Coronary artery (tissue), 2 donors: ENCODE measurements at places on chromosomes 4 and X.
A peak's percentile ranks its signal among the peaks of the same experiment; 100 is the strongest.

GRCh38 chrX:19811807-19812604 lies 75.4 kb downstream of the SH3KBP1 start:
- peak; percentile 41 for DNase-seq

DNA sequence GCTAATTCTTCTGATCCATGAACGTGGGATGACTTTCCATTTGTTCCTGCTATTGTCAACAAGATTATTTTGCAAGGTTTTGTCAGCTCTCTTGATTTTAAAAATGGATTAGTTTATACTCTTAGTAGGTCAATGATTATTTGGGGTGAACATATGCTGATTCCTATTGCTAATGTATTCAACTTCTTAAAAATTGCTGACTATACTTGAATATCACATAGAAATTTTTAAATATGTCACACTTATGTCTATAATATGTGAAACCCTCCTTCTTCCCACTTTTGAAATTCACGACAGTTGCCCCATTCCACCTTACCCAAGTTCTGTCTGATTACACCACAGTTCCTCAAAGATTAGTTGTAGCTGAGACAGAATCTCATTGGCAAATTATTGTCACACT lies 465.7 kb upstream of the TENM3 start:
- no peak for DNase-seq

DNA sequence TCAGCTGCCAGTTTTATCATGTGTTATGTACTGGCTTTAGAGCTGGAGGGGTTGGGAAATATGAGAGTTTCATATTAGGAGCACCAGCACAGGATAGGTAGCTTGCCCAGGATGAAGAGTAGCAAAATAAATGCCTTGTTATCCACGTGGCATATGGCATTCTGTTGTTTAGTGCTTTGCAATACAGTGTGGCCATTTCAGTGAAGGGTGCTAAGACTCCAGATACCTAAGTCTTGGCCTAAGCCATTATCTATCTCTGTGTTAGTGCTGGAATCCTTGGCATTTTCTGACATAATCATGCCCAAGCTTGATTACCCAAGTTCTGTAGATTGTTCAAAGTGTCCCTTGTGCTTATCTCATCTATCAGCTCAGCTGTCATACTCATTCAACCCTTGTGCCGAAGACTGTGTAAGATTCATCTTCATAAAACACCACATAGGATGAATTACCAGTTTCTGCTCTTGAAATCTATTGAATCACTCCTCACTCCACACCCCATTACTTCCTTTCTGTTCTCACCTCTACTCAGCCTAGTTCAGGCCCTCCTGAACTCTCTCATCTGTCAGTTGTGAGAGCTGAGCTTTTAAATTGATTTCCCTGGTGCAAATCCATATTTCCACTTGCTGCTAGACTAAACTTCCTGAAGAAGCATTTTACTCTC lies 73.5 kb downstream of the CLCN5 start:
- DNase-seq: no peak

GRCh38 chr4:3437582-3437936 lies 4.2 kb upstream of the HGFAC start:
- DNase-seq: no peak

DNA sequence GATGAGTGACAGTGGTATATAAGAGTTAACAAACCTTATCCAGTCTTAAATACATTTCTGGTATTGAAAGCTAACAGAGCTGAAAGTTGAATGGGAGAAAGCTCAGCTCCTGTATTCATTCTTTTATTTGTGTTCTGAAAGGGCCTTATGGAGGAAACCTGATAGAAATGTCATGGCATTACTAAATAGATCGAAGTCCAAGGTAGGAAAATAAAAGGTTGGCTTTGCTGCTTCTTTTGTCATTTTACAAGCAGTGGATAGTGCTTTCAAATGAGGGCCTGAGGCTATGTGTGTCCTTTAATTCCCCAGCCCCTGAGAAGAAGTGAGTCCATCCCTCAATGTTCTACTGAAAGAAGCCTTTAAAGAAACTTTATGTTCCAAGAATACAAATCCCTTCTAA lies 974.3 kb upstream of the INTU start:
- no peak for DNase-seq

- DNase-seq: no peak
Observed at GRCh38 chr4:4492161-4492847, 49.5 kb downstream of the STX18 start.
